ENCODE measurements at places on chromosomes 5 and 9. TPM values are rescaled to one million over a fixed set of nuclear protein-coding genes. Genes with fewer than 3 reads are reported as not detected.

DNA sequence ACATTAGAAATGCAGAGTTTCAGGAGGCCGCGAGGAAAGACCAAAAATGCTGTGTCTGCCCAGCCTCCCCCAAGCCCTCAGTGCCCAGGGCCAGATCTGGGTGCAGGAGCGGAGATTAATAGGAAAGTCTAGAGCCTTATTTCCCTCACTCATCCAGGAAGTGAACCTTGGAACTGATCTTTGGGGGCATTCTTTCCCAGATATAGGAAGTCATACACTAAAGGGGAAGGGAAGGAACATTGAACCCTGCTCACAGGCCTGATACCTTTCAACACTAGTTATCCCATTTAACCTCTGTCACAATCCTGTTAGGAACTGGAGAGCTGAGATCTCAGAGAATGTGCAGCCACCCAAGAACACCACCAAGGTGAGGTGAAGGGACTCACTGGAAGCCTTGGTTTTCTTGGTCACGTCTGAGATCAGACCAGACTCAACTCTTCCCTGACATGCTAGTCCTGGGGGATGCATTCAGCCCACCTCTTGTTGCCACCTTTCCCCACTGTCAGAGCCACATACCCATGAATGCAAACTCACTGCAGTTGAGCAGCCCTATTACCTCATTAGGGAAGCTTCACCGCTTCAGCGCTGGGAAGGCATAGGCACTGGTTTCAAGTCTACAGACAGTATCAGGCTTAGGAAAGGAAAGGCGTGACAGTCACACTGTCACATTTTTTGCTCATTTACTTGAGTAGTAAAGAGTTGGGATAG lies 95.0 kb downstream of the KIAA1958 start:
- no peak for DNase-seq

DNA sequence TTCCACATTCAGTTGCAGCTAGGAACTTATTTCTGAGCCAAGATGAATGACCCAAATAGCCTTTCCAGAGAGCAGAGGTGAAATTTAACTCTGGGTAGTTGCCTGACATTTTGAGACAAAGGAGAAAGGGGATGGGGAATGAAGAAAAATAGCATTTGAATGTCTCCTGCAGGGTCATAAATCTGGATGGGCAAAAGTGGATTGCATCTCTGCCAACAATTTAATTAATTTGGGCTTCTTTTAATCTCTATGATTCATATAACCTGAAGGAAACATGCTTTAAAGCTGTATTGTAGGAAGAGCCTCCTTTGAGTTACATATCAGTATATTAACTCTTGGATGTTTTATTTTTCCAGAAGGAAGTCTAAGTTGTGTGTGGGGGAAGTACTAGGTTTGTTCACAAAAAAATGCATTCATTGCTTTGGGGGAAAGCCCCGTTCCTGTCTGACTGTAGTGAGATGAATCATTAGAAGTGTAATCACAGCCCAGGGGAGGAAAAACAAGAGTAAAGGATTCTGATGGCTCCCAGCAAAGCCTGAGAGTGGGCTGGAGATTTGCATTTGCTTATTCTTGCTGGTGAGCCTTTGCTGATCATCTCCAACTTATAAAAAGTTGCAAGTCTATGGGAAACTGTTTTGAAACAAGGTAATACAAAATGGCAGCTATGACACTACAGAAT lies 133.0 kb upstream of the IQGAP2 start:
- DNase-seq = no peak

DNA sequence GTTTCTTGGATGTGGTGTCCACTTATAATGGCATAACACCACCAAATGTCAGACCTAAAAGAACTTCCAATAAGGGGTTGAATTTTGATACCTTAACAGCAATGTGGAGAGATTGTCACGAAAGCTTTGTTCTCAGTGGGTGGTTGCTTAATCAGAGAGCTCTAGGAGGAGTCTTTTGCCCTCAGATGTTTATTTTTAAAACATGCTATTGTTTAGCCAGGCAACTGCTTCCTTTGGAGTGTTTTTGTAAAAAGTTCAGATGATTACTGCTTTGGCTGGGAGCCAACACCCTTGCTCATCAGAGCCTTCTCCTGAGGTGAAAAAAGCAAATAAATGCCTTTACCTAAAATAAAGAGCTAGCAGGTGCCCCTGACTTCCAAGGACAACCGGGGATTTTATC lies 65.0 kb downstream of the SLC1A1 start:
- DNase-seq = no peak

- no peak for DNase-seq
Measured at GRCh38 chr9:35236692-35237091, 74.9 kb downstream of the UNC13B start.

- no peak for DNase-seq
Measured at GRCh38 chr9:3809724-3810123, 283.9 kb upstream of the RFX3 start.

DNA sequence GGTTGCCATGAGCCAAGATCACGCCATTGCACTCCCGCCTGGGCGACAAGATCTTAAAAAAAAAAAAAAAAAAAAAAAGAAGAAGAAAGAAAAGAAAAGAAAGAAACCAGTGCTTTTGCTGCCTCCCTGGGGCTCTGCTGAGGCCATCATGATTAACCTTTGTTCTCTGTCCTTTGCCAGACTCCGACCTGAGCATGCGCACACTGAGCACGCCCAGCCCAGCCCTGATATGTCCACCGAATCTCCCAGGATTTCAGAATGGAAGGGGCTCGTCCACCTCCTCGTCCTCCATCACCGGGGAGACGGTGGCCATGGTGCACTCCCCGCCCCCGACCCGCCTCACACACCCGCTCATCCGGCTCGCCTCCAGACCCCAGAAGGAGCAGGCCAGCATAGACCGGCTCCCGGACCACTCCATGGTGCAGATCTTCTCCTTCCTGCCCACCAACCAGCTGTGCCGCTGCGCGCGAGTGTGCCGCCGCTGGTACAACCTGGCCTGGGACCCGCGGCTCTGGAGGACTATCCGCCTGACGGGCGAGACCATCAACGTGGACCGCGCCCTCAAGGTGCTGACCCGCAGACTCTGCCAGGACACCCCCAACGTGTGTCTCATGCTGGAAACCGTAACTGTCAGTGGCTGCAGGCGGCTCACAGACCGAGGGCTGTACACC lies 251.7 kb downstream of the MARCHF11 start:
- no peak for DNase-seq

GRCh38 chr5:178384816-178385495 lies 152.4 kb upstream of the PHYKPL start:
- no peak for DNase-seq

DNA sequence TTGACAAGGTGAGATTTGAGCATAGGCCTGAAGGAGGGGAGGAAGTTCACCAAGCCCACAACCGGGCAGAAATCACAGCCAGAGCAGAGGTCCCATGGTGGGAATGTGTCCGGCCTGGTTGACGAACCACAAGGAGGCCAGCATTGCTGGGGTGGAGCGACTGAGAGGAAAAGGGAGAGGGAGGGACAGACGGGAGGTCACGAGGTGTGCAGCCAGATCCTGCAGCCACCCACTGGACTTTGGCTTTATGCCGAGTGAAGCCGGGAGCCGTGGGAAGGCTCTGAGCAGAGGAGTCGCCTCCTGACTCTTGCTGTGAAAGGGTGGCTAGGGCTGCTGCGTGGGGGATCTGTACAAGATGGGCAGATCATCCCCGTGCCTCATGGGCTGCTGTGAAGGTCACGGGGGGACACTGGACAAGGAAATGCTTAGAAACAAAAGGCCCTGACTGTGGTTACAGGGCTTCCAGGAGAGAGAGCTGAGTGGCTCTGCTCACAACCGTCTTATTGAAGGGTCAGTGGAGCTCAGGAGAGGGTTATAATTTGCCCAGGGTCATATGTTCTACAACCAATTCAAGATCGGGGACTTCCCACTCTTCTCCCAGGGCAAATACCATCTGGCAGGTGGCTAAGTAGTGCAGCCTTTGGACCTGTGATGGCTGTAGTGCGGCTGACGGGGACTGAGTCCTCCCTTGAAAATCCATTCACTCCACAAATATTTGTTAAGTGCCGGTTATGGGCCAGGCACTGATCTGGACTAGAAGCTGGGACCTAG lies 15.6 kb upstream of the CD74 start:
- peak; percentile 76 for DNase-seq

GRCh38 chr5:130099008-130099407 lies 194.7 kb downstream of the CHSY3 start:
- DNase-seq = no peak

GRCh38 chr5:1235379-1235778 lies 10.2 kb downstream of the SLC6A18 start:
- no peak for DNase-seq

DNA sequence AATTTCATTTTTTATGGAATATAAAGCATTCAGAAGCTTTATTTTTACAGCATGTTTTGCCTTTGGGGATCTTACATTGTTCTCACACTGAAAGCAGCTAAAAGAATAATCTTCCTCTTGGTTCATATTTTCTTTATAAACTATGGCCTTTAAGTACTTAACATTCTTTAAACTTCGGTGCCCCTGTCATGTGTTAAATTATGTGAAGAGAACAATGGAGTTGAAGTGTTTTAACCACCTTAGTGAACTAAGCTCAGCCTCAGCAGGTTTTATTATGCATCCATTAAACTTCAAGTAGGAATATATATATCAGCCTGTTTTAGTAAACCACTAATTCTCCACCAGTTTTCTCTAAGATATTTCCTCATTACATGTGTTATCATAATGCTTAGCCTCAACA lies 371.4 kb upstream of the CDH18 start:
- no peak for DNase-seq

DNA sequence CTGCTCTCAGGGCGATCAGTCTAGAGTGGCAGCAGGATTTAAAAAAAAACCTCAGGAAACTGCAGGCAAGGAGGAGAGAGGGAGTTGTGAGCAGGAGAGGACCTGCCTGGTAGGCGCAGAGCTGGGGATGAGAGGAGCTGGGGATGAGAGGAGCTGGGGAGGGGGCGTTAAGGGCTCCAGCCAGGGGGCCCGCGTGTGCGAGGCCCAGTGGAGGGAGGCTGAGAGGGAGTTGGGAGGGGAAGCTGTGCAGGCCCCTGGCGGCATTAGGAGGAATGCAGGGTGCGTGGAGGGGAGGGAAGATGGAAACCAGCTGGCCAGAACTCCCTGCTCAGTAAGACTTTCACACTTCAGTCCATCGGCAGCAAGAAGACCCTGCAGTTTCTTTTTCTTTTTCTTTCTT lies 45.2 kb upstream of the HMCN2 start:
- no peak for DNase-seq

GRCh38 chr9:90504486-90504885 lies 138.1 kb downstream of the DIRAS2 start:
- no peak for DNase-seq

The NUTM2F gene
- total RNA-seq = not detected

The PCDHGA6 gene
- 6.7 TPM for total RNA-seq

The C9orf78 gene
- total RNA-seq = 31.4 TPM

Measured in Right ventricle myocardium superior (tissue), 1 donor.